ENCODE measurements at places on chromosomes 6 and 20.

DNA sequence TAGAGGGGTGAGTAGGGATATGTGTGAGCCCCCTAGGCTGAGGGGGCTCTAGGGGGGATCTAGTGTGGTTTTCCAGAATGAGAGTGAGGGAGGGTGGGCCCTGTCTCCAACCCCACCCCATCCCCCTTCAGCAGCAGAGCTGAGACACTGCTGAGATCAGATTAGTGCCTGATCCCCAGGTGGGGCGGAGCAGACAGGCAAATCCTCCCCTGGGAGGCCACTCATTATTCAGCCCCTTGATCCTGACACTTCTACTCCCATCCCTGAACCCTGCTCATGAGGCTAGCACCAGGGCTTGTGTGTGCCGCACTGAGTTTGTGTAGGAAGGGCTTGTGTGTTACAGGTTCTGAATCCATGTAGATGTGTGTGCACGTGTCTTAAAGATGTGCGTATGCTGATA lies 42.5 kb downstream of the SPDEF start:
- no peak for DNase-seq

DNA sequence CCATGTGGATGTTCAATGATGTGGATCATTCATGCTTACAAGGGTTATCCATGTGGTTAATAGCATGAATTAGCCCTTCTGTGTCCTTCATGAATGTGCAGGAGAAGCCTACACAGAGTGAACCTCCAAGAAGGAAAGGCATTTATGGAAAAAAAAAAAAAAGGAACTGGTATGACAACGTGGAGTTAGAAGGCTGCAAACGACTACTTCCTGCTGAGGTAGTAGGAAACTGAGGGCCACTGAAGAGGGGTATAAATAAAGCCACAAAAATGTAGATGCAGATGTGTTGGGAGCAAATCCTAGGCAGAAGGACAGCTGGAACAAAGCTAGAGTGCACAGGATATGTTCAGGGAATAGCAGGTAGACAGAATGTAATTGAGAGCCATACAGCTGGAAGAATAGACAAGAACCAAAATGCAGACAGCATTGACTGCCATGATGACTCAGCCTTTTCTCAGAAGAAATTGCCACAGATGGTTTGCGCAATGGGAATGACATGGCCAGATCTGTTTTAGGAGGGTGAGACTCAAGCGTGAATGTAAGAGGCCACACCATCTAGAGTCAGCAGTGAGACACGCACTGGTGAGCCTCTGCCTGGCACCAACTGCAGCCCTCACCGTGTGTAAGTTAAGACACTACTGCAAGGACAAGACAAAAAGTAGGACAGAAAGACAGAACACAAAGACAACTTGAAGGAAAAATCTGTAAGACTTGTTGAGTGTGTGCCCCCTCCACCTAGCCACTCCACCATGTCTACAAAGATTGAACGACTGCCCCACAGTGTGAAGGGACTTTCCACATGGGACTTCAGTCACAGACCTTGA lies 79.8 kb downstream of the KIF13A start:
- DNase-seq: peak; percentile 85

DNA sequence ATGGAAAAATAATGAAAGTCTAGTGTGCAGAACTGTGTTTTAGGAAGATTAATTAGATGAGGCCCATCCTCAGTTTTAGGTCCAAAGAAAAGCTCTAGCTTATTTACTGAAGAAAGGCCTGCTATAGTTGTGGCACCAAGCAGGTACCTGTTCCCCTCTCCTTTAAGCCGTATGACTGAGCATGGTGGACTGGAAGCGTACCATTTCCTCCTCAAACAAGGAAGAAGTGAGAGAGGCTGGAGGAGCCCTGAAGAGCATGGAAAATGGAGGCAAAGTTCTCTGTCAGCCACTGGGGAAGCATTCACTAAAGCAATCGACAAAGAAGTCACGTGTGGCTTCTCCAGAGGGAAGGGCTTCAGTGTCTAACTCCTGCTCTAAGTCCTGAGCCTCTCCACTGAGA lies 100.2 kb downstream of the MAN1A1 start:
- no peak for DNase-seq

DNA sequence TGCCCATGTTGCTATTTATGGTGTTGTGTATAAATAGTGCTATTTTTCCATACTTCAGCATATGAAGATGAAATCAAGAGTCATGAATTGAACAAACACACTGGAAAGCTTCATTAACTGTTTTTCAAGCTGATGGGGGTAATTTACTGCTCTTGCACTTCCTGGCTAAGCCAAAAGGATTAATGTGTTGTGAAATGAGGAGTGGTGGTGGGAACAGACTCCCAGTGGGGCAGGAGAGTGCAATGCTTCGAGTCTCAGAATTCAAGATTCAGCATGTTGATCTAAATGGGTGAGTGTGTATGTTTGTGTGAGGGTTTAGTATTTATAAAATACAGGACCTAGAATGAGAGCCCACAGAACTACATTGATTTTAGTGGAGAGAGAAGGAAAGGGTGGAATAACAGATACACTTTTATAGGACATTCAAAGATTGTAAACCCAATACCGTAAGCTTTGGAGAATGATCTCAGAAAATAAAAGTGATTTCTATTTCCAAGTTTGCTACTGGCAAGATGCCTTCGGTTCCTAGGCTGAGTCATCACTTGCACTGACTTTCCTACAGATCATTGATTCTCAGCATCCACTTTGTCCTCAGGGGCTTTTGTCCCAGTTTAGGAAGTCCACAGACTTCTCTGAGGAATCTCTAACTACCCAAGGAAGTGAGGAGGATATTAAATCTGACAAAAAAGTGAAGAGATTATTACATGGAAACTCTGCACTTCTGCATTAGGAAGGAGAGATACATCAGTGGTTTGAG lies 303.6 kb downstream of the TRDN start:
- no peak for DNase-seq

- no peak for DNase-seq
Measured at GRCh38 chr6:83176246-83176645, 16.8 kb downstream of the PGM3 start.

DNA sequence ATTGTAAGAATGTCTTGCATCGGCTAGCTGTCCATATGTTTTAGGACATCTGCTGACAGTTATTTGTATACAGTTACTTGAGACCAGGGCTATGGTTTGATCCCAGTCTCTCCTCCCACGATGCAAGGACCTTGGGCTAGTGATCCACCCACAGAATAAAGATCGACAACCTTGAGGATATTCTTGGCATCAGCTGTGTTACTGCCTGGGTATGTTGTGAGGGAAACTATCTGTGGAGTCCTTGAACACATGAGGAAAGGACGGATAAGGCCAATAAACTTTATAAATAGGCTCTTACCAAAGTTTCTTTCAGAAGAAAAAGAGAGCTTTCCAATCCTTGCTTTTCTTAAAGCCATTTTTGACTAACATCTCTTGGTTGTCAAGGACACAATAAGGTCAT lies 70.8 kb upstream of the HEY2 start:
- DNase-seq: no peak

DNA sequence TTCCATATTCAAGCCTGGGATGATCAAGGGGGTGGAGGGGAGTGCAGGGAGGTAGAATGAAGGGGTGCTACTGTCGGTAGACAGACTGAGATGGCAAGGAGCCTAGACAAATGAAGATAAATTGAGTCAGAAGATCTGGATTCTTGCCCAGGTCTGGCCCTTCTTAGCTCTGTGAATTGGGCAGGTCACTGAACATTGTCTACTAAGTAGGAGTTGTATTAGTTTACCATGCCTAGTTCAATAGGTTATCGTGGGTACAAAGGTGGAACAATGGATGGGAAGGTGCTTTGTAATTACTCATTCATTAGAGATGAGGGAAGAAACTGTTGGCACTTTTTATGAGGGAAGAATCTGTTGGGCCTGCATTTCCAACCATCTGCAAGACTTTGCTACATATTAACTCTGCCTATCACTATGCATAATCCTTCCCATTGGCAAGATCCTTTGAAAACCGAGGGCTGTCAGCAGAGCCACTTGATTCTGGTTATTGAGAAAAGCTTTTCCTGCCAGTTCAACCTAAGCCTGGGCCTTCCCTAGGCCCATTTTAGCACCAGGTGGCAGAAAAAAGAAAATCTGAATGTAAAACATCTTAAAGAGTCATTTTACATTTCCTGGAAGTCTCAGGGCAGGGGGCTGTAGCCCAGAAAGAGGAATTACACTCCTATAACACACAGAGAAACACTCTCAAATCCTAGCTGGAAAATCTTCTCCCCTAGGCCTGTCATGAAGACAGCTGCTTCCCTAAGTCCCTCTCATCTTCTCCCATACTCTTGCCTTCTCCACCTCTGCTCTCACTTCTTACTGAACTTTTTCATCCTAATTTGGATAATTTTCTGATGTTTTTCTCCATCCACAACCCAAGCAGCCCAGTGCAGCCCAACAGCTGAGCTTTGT lies 103.5 kb downstream of the CD24 start:
- no peak for DNase-seq

GRCh38 chr20:31717478-31718201 lies 5.0 kb downstream of the BCL2L1 start:
- no peak for DNase-seq

DNA sequence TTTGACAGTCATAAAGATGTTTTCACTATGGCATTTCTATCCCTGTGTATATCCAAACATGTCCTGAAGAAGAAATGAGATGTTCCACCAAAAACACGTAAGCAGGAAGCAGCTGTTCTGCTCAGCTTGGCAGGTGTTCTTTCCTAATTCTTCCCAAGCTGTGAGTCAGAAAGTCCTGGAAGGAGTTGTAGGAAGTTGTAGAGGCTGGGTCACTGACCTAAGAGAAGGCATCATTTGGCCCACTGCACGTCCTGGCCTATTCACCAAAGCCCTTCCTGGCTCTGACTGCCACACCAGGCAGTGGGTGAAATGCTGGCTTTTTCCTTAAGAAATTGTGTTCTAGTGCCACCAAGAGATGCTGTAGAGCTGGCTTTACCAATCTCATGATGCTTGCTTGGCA lies 40.3 kb downstream of the STX11 start:
- no peak for DNase-seq

- DNase-seq: no peak
Measured at GRCh38 chr6:52317211-52317610, 32.7 kb upstream of the MCM3 start.

DNA sequence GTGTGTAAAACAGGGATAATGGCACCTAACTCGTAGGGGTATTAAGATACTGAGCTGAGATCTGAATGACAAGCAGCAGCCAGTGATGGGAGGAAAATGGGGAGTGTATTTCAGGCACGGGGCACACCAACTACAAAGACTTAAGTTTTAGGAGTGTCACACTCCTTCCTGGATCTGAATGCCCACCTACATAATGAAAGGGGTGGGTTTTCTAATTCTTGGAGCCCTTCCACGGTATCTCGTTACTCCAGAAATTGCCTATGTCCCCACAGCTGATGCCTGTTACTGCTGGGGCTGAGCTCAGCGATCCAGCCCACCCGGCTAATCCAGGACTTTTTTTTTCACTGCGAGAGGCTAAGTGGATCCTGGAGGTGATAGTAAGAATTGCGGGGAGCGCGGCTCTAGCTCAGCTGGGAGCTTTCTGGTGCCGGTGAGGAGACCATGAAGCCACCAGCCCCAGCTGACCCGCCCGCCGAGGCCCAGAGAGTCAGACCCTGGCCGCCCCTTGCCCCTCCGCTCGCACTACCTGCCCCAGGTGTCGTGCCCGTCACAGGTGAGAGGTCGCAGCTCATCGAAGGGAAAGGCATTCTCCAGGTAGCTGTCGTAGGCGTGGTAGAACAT lies 727 bp downstream of the EDEM2 start:
- peak; percentile 55 for DNase-seq

DNA sequence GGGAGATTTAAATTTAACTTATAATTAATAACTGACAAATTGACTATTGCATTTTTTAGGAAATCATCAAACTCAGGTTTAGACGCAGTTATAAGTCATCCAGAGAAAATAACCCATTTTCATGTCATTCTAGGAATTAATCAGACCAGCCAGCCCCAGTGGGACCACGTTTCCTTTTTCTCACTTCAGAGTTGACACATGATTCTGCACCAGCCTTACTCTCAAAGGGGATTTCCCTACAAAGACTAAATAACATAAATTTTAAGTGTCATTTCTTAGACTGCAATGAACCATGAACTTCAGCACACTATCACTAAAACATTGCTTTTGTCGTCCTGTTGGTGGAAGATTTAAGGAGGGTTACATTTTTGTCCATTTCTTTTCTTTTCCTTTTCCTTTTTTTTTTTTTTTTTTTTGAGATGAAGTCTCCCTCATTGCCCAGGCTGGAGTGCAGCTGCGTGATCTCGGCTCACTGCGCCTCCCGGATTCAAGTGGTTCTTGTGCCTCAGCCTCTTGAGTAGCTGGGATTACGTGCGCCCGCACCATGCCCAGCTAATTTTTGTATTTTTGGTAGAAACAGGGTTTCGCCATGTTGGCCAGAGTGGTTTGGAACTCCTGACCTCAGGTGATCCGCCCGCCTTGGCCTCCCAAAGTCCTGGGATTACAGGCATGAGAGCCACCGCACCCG lies 3.6 kb downstream of the IPCEF1 start:
- DNase-seq: peak; percentile 25

GRCh38 chr6:62615366-62616015 lies 329.5 kb upstream of the KHDRBS2 start:
- no peak for DNase-seq

- DNase-seq: no peak
Measured at GRCh38 chr6:52914516-52914915, 5.0 kb upstream of the GSTA3 start.

- no peak for DNase-seq
Measured at GRCh38 chr6:69918813-69919475, 52.6 kb downstream of the COL19A1 start.

DNA sequence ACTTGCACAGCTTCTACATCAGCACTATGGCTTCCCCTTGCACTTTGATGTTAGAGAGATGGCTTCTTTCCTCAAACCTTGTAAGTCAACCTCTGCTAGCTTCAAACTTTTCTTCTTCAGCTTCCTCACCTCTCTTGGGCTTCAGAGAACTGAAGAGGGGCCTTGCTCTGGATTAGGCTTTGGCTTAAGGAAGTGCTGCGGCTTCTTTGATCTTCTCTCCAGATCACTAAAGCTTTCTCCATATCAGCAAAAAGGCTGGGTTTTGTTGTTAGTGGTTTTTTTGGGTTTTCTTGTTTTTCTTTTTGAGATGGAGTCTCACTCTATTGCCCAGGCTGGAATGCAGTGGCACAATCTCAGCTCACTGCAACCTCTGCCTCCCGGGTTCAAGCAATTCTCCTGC lies 24.0 kb downstream of the CDK5RAP1 start:
- no peak for DNase-seq

Data from Kasumi-1 (cell line).